ENCODE measurements at places on chromosomes 16 and 17.
A peak's percentile ranks its signal among the peaks of the same experiment; 100 is the strongest.

GRCh38 chr17:42675965-42676423 is 800 bp downstream of the PLEKHH3 start:
- DNase-seq: no peak

DNA sequence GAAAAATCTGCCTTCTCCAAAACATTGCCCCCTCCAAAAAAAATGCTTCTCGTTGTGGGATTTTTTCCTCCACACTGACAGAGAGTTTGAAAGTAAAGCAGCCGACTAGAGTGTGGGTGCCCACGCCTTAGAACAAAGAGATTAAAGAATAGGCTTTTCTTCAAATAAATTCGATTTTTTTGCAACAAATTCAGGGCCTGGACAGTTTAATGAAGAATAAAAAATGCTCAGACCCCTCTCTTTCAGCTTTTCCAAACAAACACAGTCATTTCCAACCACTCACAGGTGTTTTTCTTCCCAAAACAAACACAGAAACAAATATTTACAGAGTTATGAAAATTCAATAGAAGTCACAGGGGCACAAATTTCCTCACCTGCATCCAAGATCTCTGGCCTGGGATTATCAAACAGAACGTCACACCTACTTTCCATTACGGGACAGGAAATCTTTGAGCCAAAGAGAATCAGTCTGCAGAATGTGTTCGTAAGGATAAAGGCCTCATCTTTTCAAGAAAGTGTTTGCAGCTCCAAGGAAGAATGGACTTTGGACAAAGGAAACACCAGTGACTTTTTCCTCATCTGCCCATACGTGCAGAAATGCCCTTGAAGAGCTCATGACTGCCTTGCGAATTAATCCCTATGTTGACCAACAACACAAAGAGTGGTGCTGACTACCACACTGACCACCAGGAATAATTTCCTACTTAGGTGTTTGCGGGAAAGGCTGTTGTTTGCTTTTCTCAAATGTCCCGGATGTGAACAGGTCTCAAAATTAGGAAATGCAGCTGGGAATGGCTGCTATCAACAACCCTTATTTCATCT is 31.3 kb upstream of the TOX3 start:
- DNase-seq: no peak

GRCh38 chr17:3708366-3708765 is 12.4 kb upstream of the P2RX5 start:
- no peak for DNase-seq

DNA sequence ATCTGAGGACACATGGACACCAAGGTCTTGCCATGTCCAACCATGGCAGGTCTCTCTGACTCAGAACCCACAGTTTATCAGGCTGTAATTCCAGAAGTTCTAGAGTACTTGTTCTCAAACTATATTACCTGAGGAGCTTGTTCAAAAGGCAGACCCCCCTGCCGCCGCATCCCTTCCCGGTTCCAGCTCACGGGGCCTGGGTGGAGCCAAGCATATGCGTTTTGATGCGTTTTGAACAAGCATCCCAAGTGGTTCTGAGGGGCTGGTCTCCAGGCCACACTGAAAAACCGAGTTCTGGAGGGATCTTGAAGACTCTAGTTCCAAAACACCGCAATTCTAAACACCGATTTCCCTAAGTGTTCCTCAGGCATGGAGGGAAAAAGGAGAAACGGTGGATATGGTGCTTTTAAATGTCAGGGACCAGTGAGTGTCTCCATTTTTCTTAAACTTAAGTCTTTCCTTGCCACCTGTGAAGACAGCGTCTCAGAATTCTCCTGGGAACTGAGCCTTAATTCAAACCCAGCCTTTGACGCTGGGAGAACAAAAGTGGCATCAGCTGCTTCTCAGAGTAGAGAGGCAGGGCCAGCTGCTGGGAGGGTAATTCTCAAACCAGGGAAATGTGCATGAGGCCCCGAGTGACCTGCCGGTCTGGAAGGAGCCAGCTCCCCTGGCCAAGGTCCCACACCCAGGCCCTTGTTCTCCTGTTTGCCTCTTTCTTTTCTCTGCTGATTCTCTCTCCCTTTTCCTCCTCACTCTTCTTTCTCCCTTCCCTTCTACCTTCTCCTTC is 84.4 kb upstream of the PLCG2 start:
- DNase-seq: no peak

GRCh38 chr17:49748223-49748622 is 15.7 kb downstream of the FAM117A start:
- no peak for DNase-seq

GRCh38 chr17:83161298-83162034 is 82.1 kb downstream of the METRNL start:
- no peak for DNase-seq

- peak; percentile 38 for DNase-seq
Observed at GRCh38 chr16:28140788-28141618, 70.8 kb downstream of the XPO6 start.

DNA sequence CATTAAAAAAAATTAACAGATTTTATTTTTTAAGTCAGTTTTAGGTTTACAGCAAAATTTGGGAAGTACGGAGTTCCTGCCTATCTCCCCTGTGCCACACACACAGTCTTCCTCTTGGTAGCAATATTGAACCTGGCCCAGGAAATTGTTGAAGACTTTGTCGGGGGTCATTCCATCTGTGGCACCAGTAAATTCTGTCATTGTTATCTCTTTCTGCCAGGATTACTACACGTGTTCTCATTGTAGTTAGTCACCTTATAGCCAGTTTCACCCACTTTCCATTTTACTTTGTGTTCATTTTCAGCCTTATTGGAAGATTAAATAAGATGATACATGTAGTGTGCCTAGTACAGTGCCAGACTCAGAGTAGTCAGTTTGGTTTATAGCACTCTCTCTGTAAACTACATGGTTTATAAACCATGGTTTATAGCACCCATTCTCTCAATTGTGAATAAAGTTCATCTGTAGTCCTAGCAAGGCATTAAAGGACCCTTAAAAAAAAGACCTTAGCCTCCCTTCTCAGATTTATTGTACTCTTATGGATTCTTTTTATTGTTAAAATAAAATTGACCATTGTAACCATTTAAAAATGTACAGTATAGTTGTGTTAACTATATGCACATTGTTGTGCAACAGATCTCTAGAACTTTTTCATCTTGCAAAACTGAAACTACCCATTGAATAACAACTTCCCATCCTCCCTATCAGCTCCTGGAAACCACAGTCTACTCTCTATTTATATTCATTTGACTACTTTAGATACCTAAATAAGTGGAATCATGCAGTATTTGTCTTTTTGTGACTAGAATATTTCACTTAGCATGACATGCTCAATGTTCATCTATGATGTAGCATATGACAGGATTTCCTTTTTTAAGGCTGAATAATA is 36.1 kb downstream of the NLK start:
- no peak for DNase-seq

- DNase-seq: no peak
Observed at GRCh38 chr17:60579090-60579489, 20.9 kb upstream of the PPM1D start.

- no peak for DNase-seq
Observed at GRCh38 chr16:84347161-84347560, 21.2 kb upstream of the ATP2C2 start.

- no peak for DNase-seq
Observed at GRCh38 chr17:5809056-5809455, 224.7 kb upstream of the NLRP1 start.

- no peak for DNase-seq
Observed at GRCh38 chr17:4035081-4035680, 70.9 kb upstream of the ATP2A3 start.

DNA sequence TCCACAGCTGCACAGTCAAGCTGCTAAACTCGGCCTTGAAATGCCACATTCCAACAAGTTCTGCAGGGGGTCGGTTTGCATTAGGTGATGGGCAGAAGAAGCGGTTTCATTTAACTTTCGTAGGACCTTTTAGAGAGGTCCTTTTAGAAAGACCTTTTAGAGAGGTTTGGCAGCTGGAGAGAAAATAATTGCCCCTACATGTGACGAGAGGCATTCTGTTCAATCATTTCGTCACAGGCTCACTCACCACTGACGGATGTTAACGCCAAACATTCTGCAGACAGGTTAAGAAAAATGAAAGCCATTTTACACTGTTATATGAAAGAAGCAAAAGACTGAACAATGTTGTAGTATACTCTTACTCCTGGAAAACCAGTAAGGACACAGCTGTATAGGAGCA is 76.5 kb upstream of the ZNF423 start:
- no peak for DNase-seq

DNA sequence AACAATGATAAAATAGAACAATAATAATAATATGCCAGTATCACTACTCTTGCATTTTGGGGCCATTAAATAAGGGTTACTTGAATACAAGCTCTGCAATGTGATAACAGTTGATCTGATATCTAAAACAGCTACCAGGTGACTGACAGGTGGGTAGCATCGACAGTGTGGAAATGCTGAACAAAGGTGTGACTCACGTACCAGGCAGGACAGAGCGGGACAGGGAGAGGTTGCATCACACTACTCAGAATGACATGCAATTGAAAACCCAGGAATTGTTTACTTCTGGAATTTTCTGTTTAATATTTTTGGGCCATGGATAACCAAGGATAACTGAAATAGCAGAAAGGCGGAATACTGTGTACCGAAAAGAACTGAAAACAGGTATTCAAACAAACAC is 15.8 kb upstream of the ZNF19 start:
- DNase-seq: no peak

DNA sequence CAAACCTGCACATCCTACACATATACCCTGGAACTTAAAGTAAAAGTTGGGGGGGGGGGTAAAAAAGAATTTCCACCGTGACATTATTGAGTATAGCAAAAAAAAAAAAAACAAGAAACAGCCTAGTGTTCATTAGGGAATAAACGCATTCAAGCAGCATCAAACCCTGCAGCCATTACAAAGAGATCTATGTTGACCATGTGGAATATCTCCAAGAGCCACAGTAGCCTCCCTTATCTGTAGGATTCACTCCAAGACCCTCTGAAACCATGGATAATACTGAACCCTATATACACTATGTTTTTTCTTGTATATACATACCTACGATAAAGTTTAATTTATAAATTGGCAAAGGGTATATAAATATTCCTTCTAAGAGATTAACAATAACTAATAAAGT is 5.6 kb upstream of the BIRC5 start:
- DNase-seq: no peak

DNA sequence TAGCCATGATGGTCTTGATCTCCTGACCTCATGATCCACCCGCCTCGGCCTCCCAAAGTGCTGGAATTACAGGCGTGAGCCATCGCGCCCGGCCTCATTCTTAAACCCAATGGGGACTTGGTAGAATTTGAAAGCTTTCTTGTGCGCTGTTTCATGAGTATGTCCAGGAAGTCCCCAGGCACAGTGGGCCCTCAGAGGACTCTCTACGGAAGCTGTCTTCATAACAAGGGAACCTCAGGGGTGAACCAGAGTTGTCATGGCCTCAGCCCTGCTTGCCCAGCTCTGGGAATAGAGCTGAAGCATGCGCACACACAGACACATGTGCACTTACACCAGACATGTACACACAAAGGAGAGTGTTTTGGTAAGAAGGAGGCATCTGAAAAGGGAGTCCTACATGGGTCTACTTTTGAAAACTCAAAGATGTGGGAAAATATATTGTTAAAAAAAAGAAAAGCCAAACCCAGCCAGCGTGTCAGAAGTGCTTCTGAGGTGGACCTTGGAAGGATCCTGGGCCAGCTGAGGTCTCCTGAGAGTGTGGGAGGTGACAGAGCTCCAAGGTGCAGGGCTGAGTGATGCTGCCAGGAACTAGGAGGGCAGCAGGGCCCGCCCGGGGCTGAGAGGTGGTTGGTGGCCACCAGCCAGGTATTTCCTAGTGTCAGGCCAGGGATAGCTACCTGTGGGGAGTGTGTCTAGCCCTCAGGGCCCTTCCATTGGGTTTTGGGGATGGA is 54.6 kb downstream of the EPN2 start:
- no peak for DNase-seq

DNA sequence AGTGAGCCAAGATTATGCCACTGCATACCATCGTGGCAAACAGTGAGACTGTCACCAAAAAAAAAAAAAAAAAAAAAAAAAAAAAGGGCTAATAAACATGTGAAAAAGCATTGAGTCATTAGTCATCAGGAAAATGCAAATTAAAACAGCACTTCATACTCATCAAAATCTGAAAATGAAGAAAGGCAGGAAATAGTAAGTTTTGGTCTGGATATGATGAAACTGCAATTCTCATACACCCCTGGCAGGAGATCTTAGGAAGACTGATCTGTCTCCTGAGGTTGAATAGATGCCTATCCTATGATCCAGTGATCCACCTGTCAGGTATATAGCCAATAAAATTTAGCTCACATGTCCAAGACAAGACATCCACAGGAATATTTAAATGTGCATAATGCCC is 212.7 kb downstream of the CPPED1 start:
- no peak for DNase-seq

- no peak for DNase-seq
Observed at GRCh38 chr17:56506349-56506748, 87.2 kb upstream of the NOG start.

DNA sequence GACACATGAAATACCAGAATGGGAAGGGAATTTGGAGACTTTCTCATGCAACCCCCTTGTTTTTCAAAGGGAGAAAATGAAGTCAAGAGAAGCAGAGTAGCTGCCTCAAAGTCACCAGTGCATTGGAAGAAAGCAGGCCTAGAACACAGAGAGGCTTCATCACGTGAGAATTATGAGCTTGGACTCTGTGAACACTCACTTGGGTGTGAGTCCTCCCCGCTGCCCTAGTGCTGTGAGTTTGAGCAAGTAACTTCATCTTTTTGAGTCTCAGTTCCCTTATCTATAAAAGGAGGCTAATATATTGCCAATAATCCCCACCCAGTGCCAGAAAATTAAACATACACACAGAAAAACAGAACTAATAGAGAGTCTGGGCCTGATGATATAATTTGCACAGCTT is 315.8 kb downstream of the XYLT1 start:
- DNase-seq: no peak

DNA sequence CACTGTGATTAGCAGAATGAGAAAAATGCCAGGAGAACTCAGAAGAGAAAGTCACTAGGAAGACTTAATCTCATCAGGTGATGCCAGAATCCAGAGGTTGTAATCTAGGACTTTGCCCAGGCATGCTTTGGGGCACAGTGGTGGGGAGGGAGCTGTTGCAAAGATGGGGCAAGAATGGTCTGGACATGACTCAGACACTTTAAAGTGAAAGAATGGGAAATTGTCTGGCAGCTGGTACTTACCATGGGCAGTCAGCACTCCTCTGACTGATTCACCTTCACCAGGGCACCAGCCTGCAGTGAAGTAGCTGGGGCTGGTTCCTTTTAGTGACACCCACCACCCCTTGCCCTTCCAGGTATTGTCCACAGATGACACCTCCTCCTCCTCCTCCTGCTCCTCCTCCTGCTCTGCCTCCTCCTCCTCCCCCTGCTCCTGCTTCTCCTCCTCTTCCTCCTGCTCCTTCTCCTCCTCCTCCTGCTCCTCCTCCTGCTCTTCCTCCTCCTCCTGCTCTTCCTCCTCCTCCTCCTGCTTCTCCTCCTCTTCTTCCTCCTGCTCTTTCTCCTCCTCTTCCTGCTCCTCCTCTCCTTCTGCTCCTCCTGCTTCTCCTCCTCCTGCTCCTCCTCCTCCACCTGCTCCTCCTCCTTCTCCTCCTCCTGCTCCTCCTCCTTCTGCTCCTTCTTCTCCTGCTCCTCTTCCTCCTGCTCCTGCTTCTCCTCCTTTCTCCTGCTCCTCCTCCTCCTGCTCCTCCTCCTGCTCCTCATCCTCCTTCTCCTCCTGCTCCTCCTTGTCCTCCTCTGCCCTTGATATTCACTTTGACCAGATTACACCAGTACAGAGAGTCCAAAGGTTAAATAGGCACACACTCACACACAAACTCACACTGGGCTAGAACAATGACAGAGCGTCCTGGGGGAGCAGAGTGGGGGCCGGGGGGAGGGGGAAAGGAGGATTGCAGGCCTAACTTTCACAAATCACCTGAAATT is at the start of gene CHD9NB:
Gene CHD9NB, minus strand, starts transcription at position 379 of the 983 bp plus-strand sequence. CDS start 8,739 bp downstream, outside the sequence.
- DNase-seq: no peak

All from effector CD8-positive, alpha-beta T cell (primary cell).